ENCODE measurements at places on chromosomes 1 and 21.

- no peak for DNase-seq
Observed at GRCh38 chr1:19028110-19028509, 71.6 kb upstream of the IFFO2 start.

DNA sequence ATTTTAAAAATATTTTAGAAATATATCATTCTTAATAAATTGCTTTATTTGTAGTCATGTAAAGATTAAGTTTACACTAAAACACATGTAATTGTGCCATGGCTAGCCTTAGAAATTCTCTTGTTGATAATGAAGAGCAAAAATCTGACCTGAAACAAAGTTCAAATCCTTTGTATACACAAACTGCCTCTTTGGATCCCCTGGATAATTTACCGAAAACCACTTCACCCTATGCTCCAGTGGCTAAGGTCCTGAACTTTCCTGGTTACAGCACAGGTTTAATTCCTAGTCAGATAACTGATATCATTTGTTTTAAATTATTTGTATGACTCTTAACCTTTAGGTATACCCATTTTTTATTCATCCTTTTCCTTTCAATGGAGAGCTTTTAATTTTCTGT lies 1093.2 kb upstream of the ADGRL4 start:
- DNase-seq, result no peak

- no peak for DNase-seq
Observed at GRCh38 chr21:30733026-30733425, 14.0 kb downstream of the KRTAP21-2 start.

GRCh38 chr1:9294910-9295636 lies 2.4 kb downstream of the SPSB1 start:
- no peak for DNase-seq

DNA sequence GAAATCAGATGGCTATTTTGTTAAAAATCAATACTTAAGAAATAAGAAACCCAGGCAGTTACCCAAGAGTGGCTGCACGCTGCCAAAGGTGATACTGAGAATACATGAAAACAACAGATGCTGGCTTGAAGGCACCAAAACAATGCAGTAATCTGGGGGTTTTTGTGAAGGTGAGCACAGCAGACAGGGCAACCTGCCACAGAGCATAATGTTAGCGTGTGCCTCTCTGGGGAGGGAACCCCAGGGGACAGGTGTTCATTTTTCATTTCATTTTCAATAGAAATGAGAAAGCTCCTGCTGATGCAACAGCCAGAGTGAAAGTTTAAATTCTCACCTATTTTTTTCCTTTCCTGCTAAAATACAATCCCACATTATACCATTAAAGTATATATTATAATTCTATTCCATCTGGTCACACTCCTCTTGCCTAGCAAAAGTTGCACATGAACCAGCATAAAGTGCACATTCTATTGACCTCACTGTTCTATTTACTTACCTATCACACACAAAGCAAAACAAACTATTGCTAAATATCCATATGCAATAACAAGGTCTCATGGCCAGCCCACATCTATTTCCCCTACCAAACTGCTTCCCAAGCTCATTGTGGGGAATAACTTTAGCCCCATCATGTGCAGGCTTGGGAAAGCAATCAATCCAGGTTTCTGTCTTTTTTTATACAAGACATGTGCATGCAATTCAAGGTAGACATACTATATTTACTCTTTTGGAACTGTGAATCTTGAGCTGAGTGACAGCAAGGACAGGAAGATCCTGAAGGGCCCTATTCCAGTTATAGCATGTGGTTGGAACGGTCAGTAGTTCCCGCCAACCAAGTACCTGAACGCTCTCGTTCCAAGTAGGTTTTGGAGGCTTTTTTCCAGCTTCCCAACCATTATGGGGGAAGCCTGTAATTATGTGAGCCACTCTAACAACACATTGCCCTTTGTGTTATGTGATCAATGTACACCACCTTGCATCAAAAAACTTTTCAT lies 173.6 kb downstream of the RERE start:
- no peak for DNase-seq

GRCh38 chr1:210568631-210569030 lies 239.9 kb downstream of the HHAT start:
- DNase-seq, result no peak
